8988T (cell line): ENCODE measurements at places on chromosomes 16 and 17.

DNA sequence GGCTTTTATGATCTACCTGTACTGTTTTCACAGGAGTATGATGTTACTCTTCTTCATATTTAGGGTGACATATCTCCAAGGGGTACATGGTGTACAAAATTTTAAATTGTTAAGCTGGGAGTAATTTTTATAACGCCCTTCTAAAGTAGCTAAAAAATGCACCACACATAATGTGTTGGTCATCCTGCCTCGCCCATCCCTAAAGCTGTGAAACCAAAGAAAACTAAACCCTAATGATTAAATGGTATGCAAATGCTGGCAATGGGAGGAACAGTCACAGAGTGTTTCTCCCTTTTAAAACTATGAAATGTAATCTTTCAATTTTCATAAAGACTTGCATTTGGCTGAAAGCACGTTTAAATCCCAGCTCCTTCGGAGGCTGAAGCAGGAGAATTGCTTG, 2.0 kb upstream of the KRT24 start:
- no peak for DNase-seq

DNA sequence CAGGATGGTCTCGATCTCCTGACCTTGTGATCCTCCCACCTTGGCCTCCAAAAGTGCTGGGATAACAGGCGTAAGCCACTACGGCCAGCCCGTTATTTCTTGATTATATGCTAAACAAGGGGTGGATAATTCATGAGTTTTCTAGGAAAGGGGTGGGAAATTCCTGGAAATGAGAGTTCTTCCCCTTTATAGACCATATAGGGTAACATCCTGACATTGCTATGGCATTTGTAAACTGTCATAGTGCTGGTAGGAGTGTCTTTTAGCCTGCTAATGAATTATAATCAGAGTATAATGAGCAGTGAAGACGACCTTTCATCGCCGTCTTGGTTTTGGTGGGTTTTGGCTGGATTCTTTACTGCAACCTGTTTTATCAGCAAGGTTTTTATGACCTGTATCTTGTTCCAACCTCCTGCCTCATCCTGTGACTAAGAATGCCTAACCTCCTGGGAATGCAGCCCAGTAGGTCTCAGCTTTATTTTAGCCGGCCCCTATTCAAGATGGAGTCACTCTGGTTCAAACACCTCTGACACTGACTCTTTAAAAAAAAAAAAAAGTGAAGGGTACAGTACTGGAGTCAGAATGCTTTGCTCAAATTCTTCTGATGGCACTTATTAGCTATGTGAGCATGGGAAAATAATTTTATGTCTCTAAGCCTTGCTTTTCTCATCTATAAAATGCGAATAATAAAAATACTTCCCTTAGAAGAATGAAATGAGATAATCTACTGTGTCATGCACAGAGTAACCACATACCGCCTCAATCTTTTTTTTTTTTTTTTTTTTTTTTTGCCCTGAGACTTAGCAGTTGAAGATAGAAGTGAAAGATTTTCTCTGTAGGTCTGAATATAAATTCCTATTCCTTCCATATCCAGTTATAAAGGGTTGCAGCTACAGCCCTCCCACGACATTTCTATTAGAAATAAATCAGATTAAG, 5.1 kb upstream of the CALCOCO2 start:
- no peak for DNase-seq

GRCh38 chr17:30921544-30922196, at the start of gene ADAP2:
ADAP2 (plus strand) TSS chr17:30921945; CDS start chr17:30922015, 70 bp downstream.
- no peak for DNase-seq

- no peak for DNase-seq
Measured at GRCh38 chr17:70286391-70286790, 117.1 kb downstream of the KCNJ2 start.

DNA sequence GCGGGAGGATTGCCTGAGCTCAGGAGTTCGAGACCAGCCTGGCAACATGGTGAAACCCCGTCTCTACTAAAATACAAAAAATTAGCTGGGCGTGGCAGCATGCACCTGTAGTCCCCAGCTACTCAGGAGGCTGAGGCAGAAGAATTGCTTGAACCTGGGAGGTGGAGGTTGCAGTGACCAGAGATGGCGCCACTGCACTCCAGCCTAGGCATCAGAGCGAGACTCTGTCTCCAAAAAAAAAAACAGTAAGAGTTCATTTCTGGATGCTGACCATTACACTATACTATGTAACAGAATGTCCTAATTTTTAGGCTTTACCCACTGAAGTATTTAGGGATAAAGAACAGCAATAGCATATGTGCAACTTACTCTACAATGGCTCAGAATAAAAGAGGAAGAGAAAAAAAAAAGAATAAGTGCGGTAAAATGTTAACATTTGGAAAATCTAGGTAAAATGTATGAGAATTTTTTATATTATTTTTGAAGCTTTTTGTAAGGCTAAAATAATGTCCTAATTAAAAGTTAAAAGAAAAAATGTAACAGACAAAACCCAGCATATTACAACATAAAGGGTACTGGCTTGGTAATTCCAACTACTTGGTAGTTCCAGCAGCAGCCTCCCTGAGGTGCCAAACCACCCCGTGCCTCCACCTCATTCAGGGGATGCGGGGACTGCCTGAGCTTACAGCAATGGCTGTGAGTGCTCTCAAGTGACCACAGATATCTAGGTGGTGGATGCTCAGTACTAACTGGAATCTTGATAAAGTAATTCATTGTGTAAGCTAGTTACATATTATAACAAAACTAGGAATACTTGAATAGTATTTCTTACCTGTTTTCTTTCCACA, 10.9 kb downstream of the COPS3 start:
- no peak for DNase-seq

DNA sequence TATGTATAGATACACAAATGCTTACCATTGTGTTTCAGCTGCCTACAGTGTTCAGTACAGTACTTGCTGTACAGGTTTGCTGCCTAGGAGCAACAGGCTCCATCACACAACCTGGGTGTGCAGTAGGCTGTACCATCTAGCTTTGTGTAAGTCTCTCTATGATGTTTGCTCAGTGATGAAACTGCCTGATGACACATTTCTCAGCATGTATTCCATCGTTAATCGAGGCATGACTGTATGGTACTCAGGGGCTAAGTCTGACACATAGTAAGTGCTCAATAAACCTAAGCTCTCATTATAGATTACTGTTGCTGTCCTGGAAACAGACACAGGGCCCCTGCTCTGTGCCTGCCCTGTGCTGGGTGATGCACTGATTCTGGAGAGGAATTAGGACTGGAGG, 18.1 kb downstream of the KCNJ12 start:
- no peak for DNase-seq

DNA sequence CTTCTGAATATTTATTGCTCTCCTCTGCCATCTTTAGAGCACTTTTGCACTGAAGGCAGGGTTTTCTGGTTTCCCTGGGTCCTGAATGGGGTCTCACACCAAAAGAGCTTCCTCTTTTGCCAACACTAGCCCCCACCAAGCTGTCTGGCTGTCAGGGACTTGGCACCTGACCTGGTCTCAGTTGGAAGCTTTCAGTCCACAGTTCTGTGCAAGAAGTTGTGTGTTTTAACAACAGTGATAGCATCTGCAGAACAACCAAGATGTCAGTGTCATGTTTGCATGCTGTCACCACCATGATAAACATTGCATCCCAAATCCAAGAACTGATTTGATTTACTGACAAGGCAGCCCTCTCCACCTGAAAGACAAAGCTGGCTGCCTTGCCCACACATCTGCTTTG, 448.5 kb upstream of the CCL2 start:
- no peak for DNase-seq

GRCh38 chr16:4519274-4520058, 19.1 kb downstream of the CDIP1 start:
- DNase-seq = no peak

GRCh38 chr16:30523768-30524574, 2.4 kb downstream of the ZNF768 start:
- DNase-seq = no peak

DNA sequence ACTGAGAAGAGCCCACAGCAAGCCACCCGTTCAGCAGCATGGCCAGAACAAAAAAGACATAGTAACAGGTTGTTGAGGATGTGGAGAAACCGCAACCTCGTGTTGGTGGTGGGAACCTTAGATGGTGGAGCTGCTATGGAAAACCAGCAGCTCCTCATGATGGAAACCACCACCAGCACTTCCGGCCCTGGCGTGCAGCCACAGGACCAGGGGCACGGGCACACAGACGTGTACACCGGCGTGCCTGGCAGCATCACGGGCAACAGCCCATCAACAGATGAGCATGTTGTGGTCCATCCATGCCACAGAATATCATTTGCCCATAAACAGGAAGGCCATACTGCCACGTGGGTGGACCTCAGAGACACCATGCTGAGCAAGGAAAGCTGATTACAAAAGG, 11.9 kb downstream of the CTU2 start:
- no peak for DNase-seq

GRCh38 chr17:34840750-34841149, 120.5 kb downstream of the CCT6B start:
- DNase-seq = no peak

DNA sequence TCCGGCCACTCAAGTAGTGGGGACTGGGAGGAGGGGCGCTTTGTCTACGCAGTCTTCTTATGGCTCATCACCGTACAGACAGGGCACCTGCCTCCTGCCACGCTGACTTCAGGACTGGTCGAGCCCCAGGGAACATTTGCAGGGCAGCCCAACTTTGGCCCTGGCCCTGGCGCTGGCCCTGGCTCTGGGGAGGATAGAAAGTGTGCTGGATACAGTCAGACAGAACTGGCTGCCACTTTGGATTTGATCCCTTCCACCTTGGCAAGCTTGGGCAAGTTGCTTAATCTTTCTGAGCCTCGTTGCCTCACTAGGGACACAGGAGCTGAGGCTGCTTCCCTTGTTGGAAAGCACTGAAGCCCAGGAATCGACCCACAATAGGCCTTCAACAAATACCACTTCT, 13.6 kb downstream of the LGALS9 start:
- DNase-seq = no peak

- DNase-seq = no peak
Measured at GRCh38 chr16:89821438-89822187, 5.2 kb upstream of the FANCA start.

- DNase-seq = no peak
Measured at GRCh38 chr17:34879146-34879545, 82.1 kb downstream of the CCT6B start.

DNA sequence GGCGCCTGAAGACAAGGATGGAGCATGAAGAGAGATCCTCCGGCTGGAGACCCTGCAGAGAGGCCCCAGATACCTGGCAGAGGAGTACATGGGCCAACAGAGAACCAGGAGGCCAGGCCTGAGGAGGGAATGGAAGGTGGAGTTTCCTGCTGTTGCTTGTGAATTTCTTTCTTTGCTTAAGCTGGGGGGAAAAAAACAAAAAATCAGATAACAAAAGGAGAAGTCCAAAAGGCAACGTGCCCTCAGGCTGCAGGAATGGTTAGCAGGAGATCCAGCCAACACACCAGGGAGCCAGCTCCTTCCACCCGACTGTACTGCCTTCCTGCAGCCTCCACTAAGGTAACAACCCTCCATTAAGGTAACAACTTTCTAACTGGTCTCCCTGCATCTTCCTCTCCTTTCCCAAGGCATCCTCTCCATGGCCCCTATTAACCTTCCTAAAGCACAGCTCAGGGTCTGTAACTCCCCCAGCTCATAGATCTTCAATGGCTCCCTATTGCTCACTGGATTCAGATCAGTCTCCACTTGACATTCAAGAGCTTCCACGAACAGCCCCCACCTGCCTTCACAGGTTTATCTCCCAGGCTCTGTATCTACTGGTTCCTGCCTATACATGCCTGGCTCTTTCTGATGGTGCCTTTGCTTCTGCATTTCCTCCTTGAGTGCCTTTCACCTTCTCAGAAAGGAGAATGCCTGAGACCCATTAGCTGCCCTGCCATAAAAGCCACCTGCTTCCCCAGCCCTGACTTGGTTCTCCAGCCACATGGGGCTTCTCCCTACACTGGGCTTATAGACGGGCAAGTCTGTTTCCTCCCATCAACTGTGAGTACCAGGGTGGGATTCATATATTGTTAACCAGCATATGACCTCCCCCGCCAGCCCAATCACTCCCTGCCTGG, 725 bp upstream of the ARL5C start:
- no peak for DNase-seq

DNA sequence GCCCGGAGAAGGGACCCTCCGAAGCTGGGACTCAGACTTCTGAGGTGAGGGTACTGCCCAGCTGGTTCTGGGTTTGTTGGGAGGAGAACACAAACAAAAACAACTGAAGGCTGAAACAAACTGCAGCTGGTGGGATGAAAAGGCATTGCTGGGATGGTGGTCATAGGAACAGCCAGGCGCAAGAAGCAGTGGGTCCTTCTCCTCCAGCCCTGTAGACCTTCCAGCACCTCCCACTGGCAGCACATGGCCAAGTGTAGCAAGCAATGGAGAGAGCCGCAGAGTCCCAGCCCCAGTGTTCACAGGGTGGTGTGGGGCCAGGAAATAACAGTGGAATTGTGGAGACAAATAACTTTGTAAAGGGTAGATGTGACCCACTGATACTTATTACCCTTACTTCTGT, 48.7 kb upstream of the FOXJ1 start:
- DNase-seq = no peak

DNA sequence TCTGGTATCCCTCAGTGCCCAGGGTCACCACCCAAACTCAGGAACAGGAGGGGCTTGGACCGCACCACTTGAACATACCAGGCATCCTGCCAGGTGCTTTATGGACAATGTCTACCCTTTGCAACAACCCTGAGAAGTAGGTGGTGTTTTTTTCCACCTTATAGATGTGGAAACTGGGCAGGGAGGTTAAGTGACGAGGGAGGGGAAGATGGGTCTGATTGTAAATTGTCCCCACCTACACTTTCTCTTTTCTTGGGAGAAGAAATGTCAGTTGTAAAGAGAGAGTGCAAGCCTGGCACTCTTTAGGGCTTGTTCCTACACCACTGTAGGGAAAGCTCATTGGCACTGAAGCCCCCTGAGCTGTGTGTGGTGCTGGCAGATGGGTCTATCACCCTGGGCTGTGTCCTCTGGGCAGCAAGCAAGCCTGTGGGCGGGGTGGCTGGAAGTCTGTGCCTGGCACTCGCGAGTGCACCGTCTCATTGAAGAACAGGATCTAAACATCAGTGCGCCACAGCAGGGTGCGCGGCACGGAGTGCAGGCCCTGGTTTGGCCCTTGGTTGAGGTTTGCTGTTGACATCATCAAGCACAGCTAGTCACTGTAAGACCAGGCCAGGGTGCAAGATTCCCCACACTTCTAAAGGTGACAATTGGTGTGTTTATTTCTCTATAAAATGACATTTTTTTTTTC, 15.1 kb downstream of the NOD2 start:
- DNase-seq = no peak

GRCh38 chr16:78522327-78522726, 422.9 kb downstream of the WWOX start:
- no peak for DNase-seq
